Cerebellar cortex (tissue), 1 donor: ENCODE measurements at places on chromosomes 3 and 15.

DNA sequence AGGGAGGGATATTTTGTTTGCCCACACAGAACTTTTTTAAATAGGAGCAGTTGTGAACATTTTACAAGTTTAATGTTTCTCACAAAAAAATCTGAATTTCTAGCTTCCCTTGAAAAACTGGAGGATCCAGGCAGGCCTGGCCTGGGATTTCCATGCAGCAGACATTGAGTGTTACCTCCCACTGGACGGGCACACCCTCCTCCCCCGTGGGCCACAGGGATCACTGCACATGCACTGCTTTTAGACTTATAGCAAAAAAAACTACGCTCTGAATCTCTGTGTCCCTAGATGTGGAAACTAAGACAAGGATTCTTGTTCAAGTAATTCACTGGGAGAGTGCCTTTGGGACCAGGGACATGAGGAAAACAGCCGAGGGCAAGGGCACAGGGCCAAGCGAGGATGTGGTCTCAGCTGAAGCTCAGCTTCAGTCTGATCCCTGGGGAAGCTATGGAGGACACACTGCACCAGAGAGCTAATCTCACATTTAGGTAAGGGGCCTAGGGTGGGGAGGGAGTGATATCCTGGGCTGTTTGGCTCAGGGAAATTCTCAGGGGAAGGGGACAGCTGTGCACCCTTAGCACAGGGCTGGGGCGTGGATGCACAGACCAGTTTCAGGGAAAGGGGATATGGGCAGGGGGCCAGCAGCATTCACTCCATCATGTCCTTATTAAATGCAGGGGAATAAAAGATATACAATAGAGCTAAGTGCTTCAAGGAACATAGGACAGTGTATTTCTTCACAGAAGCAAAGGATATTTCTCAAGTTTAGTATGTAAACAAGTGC, 46.0 kb downstream of the FSIP1 start:
- DNase-seq = no peak

DNA sequence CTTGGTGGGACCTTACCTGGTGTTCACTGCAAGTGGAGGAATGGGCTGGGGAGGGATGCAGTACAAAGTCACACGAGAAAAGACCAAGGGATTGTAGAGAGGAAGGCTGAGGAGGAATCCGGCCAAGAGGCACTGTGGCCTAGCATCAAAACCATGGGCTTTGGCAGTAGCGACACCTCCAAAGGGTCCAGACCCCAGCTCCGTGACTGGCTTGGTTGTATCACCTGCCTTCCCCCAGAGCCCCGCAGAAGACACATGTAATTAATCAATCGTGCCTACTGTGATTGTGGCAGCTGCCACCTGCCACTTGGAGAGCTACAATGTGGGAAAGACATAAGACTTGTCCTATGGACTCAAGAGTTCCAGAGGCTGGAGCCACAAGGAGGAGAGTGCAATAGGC, 54.7 kb downstream of the ST8SIA2 start:
- DNase-seq = no peak

DNA sequence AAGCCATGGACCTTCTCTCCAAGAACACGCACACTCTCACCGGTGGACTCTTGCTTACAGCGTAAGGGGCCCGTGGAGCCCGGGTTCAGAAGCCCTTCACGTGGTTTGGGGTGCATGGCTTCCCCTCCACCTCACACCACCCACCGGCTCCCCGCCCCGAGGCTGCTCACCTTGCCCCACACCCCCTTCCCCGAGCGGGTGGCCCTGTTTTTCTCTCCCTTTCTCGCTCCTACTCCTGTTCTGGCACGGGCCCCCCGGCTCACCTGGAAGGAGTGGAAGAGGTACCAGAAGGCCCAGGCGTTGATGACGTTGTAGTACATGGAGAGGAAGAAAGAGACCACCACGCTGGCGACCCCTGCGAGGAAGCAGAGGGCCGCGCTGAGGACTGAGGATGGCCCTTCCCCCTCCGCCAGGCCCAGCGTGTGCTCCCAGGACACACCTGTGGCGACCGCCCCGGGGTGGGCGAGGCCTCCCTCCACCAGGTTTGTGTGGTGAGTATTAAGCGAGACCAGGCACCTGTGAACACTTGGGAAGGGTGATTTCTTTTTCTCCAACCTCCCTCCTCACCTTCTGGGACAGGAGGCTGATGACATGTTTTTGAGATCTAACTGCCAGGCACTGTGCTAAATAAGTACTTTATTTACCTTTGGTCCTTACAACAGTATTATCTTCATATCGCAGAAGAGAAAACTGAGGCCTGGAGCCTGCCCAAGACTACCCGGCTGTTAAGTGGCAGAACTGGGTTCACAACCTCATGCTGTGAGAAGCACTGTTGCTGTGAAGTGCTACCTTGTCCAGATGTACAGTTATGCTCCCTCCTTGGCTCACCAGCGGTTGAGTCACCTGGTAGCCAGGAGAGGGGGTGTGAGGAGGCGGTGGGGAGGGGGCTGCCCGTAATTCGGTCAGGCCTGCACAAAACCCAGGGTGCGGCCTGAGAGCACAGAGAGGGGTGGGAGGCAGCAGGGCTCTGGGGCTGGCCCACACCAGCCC, 16.3 kb downstream of the SLC6A20 start:
- DNase-seq = no peak

DNA sequence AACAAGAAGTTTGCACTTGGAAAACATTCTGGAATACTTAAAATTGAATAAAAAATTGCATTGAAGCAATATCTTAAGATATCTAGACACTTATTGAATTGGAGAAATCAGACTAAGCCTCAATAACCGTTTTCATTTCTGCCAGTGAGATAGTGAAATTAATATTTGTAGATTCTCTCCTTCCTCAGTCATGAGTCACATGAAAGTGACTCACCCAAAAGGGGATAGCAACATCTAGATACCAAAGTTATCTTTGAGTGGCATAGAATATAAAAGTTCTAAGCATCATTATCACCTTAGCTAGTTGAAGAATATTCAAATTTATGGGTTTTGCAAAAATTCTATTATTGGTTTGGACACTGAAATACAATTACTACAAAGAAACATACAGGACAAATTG, 614.8 kb upstream of the ZNF717 start:
- no peak for DNase-seq
